ENCODE measurements at places on chromosomes 2 and 18.

- DNase-seq, result no peak
Measured at GRCh38 chr18:48994044-48994651, 43.4 kb upstream of the SMAD7 start.

- no peak for DNase-seq
Measured at GRCh38 chr2:18611184-18611583, 21.8 kb upstream of the NT5C1B start.

DNA sequence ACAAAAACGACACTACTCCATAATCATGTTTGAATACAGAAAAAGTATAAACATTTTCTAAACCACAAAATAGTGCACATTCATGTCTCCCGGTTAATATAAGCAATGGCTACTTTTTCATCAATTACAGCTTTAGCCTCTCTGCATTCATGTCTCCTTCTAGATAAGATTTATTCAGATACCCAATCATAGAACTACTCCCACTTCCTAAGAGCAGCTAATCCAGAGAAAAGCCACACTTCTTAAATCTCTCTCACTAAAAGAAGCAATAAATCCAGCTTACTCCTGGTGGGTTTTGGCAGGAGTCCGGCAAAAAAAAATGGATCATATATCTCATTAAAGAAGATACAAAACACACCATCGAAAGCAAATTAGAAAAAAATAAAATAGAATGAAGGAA is 20.1 kb downstream of the DSEL start:
- DNase-seq, result no peak

DNA sequence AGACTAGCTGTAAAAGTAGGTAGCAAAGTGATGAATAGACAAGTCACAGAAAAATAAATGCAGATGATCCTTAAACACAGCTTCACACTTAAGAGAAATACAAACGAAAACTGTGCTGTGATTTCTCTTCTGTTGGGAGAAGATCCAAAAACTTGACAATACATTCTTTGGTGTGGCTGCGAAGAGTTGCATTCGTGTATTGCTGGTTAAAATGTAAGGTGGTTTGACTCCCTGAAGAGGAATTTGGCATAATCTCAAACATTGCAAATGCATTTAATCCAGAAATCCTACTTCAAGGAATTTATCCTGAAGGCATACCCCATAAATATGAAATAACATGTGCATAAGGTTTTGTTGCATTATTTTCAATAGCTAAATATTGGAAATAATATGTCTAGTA is 7.1 kb downstream of the CCNYL1 start:
- no peak for DNase-seq

GRCh38 chr2:240990726-240991377 is 7.6 kb upstream of the SNED1 start:
- no peak for DNase-seq

GRCh38 chr18:45628979-45629958 is 14.0 kb downstream of the SLC14A2 start:
- DNase-seq, result no peak

DNA sequence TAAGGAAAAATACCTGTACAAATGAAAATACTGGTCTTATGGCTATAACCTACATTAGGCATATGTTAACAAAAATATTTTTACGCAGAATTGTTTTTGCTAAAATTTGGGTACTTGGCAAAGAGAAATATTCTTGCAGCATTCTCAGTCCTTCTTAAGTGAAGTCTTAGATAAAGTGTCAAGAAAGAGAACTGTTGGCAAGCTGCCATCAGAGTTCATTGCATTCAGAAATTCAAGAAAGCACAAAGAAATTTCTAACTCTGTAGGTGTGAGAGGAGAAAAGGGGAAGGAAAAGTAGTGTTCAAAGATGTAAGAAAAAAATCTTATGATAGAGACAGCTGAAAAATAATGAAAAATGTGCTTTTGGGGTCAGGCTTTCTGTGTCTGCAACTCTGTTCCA is 86.7 kb downstream of the IRS1 start:
- no peak for DNase-seq

DNA sequence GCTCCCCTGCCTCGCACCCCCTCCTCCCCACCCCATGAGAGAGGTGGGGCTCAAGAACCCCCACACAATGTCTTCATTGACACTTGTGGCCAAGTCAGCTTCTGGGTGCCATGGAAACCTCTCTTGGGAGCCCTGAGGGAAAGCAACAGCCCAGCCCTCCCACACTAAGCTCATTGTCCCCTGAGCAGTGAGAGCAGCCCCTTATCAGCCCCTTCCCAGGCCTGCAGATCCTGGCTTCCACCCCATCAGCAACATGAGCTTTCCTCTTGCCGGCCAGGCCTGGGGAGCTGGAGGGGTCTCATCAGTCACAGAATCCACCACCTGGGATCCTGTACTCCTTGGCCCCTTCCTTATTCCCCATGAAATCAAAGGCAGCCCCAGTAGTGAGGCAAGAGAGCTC is 107.8 kb upstream of the ST3GAL5 start:
- DNase-seq, result no peak

DNA sequence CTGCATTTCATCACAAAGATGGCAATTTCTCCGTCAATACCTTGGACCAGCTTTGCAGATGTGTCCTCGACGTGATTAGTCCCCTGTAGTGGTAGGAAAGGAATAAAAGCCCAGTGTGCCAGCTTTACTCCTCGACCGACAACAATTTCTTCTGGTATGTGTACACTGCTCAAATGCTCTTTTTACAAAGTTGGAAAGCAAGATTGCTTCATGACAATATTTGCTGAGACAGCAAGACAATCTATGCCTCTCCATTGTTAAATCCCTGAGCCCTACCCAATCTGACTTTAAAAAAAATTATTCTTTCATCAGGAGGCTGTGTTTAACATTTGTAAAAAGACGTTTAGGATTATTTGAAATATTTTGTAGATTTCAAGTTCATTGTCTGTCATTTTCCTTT is 27.6 kb upstream of the ZEB2 start:
- no peak for DNase-seq

DNA sequence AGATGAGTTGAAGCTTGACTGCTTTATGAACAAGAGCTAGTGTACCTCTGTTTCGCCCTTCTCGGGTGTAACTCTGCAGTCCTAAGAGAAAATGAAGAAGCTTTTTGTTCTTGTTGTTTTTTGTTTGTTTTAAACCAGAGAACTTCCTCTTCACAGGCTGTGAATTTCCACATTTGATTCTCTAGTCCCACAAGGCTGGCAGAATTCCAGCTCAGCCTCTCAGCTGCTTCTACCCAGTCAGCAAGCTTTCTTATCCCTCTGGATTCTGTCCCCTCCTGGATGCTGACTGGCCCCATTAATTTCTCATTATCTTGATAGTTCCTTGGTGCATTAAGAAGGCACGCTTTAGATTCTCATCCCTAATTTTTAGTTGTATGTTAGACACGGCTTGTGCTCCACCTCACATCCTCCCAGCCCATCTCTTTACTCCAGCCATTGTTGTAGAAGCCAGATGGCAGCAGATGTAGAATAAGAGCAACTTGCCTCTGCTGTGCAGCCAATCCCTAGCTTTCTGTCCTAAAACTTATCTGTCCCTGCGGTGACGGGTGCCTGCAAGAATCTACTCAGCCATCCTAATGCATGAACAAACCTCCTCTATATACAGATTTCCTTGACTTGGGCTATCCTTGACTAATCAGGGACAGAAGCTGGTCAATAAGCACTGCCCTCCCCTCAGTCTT is 12.3 kb upstream of the RESP18 start:
- DNase-seq, result no peak

GRCh38 chr18:13657974-13658373 is 68.4 kb downstream of the FAM210A start:
- DNase-seq, result no peak

DNA sequence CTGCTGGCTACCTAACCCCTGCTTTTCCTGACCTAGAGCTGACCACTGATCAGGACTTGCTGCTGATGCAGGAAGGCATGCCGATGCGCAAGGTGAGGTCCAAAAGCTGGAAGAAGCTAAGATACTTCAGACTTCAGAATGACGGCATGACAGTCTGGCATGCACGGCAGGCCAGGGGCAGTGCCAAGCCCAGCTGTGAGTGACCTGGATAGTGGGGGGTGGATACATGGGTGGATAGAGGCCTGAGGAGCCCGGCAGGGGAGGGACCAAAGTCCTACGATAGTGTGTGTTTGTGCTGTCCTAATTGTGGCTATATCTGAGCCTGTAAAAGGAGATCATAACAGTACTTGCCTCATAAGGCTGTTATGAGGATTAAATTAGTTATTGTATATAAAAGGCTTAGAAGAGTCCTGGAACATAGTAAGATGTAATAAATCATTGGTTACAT is 8.2 kb downstream of the PLCD4 start:
- DNase-seq, result no peak
